RPMI7951 (cell line): ENCODE measurements at places on chromosomes 7 and 10.

DNA sequence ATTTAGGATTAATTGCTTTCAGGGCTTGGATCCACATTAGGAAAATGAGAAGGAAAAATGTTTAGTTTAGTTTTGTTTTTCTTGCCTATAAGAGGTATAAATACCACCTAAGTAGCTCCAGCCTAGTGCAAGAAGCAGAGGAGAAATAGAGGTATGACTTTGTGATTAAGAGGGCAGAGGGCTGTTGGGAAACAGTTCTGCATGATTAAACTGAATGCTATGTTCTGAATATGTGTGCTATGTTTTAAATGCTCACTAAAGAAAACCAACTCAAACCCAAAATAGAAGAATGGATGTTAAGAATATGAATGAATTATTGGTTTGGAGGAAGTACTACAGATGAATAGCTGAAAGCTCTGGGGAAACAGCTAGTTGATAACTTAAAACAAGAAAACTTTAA lies 7.6 kb downstream of the CALCR start:
- no peak for DNase-seq

- DNase-seq: no peak
These were observed 115.5 kb downstream of the FOXP2 start for GRCh38 chr7:114530057-114530611.

GRCh38 chr10:129441372-129442009 lies 25.6 kb upstream of the MGMT start:
- DNase-seq: no peak

GRCh38 chr10:123429706-123430221 lies 236.4 kb upstream of the GPR26 start:
- peak; percentile 7 for DNase-seq

DNA sequence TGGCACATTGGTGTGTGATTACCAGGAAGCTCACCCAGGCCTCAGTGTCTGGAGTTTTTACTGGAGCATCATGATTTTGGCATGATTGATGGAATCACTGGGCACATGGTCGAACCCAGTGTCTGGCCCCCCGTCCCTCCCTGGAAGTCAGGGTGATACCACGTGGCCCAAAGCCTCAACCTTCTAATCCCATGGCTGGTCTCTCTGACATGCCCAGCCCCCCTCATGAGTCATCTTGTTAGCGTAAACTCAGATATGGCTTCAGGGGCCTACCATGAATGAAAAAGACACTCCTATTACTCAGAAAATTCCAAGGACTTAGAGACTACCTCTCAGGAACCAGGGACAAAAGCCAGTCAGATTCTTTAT lies 109.3 kb downstream of the GRK5 start:
- peak; percentile 86 for DNase-seq

- no peak for DNase-seq
These were observed 20.4 kb upstream of the C10orf71 start for GRCh38 chr10:49278497-49278981.

GRCh38 chr7:137283153-137283552 lies 60.4 kb downstream of the PTN start:
- no peak for DNase-seq

GRCh38 chr10:3651969-3652653 lies 132.9 kb downstream of the KLF6 start:
- DNase-seq: no peak

- DNase-seq: peak; percentile 63
These were observed 6.6 kb upstream of the TMEM184A start for GRCh38 chr7:1562597-1563051.

DNA sequence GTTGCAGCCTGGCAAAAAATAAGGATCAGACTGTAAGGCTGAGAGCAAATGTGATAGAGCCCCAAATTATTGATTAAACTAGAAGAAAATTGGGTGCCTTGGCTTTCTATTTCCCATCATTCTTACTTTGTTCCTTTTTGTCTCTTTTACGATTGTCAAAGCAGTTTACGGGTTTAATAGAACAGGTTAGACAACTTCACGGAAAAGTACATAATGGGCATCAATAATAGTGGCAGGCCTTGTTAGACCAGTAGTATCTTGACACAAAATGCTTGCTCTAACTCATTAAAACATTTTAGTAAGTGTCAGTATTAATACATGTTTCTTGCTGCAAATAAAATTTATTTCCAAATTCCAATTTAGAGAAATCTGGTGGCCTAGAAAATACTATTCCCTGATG lies 14.5 kb upstream of the GGCT start:
- DNase-seq: no peak

DNA sequence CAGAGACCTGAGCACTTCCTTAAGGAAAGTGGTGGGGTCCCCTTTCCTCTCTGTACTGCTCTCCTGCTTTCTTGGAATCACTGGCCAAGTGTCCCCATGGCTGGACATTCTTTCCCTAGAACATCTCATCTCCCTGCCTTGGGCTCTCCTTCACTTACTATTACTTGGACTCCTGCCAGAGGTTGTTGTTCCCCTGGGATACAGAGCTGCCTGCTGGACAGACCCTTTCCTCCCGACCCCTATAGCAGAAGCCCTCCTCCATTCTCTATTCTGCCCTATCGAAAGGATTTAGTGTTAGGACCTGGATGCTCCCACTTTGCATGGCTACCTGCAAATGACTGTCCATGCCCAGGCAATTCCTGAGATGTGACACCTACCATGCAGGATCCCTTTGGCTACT lies 164.3 kb upstream of the PODXL start:
- DNase-seq: no peak

GRCh38 chr7:155477476-155477875 lies 19.5 kb downstream of the EN2 start:
- no peak for DNase-seq

- no peak for DNase-seq
These were observed 1.6 kb downstream of the DLX6 start for GRCh38 chr7:97006816-97007582.

DNA sequence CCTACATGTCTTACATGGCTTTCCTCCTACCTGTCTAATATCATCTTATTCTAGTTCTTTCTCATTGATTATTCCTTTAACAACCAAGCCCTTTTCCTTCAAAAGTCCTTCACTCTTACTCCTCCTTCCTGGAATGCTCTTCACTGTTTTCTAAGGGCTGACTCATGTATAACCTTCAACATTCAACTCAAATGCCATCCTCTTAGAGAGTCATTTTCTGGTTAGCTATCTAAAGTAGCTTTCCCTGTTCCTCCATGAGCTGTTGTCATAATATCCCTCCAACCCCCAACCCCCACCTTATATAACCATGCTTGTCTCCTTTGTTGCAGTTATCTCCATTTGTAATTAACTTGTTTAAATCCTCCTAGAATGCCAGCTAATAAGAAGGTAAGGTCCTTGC lies 286.8 kb downstream of the ADK start:
- peak; percentile 35 for DNase-seq

DNA sequence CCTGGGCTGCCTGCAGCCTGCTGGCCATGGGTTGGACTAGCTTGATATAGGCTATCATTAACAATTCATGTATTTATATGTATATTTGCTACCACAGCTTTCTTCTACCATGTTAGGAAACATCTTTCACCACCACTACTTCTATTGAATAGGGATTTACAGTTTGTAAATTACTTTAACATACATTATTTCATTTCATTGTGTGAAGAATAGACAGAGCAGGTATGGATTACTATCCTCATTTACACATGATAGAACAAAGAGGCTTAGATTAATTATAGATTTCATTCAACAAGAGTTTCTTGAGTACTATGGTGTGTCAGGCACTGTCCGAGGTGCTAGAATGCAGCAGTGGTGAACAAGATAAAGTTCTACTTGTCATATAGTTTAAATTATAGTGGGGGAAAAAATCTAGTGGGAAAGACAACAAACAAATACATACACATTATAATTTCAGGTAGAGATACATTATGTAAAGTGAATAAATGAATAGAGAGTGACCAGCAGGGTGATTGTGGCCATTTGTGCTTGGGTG lies 20.6 kb downstream of the VTI1A start:
- DNase-seq: no peak

DNA sequence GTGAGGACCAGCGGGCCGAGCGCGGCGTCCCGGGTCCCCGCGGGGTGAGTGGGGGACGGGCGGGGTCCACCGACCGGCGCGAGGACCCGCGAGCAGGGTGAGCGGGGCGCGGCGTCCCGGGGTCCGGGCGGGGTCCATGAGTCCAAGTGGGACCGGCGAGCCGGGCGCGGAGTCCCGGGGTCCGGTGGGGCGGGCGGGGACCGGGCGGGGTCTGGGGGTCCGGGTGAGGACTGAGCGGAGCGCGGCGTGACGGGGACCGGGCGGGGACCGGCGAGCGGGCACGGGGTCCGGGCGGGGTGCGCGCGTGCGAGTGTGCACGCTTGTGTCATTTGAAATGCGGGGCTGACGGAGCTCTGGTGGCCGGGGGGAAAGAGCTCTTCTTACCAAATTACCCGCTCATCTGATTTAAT lies 765 bp downstream of the CELF2 start:
- DNase-seq: no peak

GRCh38 chr10:94524146-94524545 lies 21.4 kb upstream of the HELLS start:
- DNase-seq: peak; percentile 66

- no peak for DNase-seq
These were observed 35.9 kb downstream of the FZD1 start for GRCh38 chr7:91299952-91300775.

DNA sequence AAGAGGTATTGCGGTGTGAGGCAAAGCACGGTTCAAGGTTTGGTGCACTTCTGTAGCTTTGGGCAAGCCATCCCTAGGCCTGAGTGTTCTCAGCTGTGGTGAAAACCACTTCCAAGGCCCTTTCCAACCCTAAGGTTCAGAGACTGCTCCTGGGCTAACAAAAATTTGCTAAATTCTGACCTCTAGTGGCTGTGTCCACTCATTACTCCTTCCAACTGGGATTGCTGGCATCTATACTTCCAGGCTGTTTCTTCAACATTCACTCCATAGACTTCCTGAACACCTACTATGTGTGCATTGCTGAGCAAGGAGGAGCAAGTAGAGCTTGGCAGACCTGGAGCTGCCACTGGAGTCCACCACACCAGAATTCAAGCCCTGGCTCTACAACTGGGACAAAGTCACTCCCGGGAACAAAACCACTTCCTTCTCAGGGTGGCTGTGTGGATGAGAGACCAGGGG lies 29.3 kb upstream of the SH3PXD2A start:
- peak; percentile 66 for DNase-seq

- peak; percentile 44 for DNase-seq
These were observed 34.6 kb upstream of the TPST1 start for GRCh38 chr7:66170309-66171231.

DNA sequence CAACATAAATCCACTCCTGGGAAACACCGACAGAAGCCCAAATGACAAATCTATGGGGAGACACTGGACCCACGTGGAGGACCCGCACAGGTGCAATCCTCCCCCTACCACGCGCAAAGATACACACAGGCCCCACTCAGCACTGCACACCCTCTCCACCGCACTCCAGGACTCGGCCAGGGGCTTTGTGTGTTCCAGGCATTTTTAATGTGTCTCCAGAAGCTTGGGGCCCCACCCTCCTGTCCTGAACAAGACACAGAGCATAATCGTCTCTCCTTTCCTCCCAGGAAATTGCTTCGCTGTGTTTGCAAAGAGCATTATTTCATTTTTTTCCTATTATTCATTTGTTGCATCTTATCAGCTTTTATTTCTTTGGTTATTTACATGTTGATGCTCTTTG lies 82.8 kb downstream of the GLI3 start:
- DNase-seq: no peak

DNA sequence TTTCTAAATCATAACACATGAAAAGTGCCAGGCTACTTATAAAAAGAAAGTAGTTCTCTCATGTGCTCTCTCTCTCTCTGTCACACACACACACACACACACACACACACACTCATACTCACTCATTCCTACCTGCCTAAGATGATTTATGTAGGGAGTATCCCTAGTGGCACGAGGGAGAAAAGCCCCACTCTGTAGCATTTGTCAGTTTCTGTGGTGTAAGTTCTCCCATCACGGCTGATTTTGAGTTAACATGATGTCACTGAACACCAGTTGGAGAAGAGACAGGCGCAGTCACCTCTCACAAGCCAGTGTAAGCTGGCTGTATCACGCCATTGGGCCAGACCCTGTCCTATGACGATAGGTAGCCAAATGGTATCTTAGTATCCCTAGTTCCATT lies 395.4 kb downstream of the SFMBT2 start:
- no peak for DNase-seq

DNA sequence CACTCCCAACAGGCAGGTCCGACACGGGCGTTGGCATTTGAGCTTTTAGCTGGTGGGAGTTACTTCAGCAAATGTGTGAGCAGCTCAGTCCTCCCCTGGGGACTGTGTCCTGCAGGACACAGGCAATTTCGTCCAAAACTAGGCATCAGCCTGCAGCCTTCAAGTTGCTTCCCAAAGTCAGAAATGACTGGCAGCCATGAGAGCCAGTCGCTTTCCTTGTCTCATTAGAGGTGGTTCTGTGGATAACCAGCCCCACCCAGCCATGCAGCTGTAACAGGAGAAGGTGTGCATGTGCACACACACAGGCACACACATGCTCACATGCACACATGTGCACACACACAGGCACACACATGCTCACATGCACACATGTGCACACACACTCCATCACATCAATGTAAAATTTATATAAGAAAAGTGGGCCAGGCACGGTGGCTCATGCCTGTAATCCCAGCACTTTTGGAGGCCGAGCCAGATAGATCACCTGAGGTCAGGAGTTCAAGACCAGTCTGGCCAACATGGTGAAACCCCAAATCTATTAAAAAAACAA lies 138.8 kb upstream of the TCERG1L start:
- no peak for DNase-seq

DNA sequence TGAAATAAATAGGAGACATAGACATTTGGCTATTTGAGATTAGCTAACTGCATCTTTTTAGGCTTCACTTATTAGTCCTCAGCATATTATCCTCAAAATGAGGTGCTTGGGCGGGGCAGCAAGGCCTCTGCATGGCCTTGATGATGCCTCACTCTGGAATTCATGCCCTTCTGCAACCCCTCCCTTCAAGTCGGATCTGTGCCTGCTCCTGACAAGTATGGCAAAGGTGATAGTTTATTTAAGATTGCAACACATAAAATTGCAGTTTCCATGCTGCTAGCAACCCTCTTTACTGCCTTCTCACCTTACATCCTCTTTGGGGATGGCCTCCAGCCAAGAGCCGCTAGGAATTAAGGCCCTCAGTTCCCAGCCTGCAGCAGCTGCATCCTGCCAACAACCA lies 241.3 kb upstream of the ADARB2 start:
- DNase-seq: no peak
